ENCODE measurements at places on chromosomes 13 and 19.

DNA sequence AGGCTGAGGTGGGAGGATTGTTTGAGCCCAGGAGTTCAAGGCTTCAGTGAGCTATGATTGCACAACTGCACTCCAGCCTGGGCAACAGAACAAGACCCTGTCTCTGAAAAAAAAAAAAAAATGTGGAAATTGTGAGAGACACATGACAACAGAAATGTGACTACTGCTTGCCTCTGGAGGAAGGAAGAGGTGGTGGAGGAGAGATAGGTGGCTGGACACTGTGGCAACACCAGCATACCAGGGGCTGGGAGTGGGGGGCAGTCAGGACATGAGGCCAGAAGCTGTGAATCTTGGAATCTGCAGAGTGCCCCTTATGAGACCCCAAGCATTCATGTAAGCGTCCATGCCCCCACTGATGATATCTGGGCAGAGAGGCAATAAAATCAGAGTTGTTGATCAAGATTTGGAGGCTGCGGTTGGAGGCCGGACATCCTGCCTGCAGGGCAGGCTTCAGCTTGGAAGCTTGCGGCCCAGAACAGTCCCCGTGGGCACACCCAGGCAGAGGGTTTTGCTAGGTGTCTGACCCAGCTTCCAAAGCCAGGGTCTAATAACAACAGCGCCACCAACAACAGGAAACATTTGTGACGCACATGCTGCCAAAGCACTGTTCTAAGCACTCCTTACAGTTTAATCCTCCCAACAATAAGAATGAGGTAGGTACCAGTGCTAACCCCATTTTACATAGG lies 16.9 kb downstream of the FAM187B start:
- DNase-seq, result no peak

GRCh38 chr19:42442833-42443232 lies at the start of gene CXCL17:
TSS of gene CXCL17 (minus strand) at chr19:42442946. CDS start at chr19:42442832, 114 bp downstream.
- DNase-seq, result no peak

DNA sequence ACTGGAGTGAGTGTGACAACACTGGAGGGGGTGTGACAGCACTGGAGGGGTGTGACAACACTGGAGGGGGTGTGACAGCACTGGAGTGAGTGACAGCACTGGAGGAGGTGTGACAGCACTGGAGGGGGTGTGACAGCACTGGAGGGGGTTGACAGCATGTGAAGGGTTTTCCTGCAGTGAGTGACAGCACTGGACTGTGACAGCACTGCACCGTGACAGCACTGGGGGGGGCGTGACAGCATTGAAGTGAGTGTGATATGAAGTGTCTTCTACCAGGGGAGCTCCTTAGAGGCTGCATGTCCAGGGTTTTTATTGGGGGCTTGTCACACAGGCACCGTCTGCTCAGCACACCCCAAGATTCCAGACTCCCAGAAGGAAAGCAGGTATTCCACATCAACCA lies 274.8 kb downstream of the TEX29 start:
- DNase-seq, result no peak

GRCh38 chr19:4814625-4815425 lies 16.7 kb downstream of the TICAM1 start:
- no peak for DNase-seq
